ENCODE measurements at places on chromosomes 3 and 15.
A peak's percentile ranks its signal among the peaks of the same experiment; 100 is the strongest.

GRCh38 chr3:104933972-104934371 is 432.7 kb upstream of the ALCAM start:
- H3K27me3 ChIP-seq = no peaks in the 10 kb centered on the region
- no peak overlapping the region for H3K27ac ChIP-seq
- H3K4me3 ChIP-seq = no peak overlapping the region
- no peak for DNase-seq
- no peaks in the 10 kb centered on the region for H3K36me3 ChIP-seq
- no peaks in the 10 kb centered on the region for H3K4me1 ChIP-seq

- no peak overlapping the region for H3K27ac ChIP-seq
- no peaks in the 10 kb centered on the region for H3K4me1 ChIP-seq
- H3K36me3 ChIP-seq = no peaks in the 10 kb centered on the region
- no peak overlapping the region for H3K4me3 ChIP-seq
- no peaks in the 10 kb centered on the region for H3K27me3 ChIP-seq
- DNase-seq = no peak
These were observed 150.0 kb downstream of the MCTP2 start for GRCh38 chr15:94381384-94381783.

DNA sequence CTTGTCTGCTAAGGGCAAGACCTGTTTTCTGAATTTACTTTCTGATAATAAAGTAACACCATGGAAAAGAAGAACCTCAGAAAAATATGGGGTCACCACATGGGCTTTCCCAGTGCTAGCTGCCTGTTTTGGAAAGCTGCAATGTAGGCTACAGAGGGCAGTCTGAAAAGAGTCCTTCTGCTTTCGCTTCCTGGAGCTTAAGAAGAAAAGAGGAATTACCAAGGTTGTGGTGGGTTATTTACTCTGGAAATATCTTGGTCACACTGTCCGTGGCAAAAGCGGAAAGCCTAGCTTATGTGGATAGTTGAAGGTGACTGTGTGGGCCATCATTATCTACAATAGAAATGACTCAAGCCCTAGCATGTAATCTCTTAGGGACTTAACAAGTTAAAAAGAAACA is 31.7 kb upstream of the IP6K2 start:
- DNase-seq = no peak
- H3K27me3 ChIP-seq = no peaks in the 10 kb centered on the region
- H3K4me1 ChIP-seq = peaks cover 9% of the 10 kb centered on the region
- no peak overlapping the region for H3K27ac ChIP-seq

DNA sequence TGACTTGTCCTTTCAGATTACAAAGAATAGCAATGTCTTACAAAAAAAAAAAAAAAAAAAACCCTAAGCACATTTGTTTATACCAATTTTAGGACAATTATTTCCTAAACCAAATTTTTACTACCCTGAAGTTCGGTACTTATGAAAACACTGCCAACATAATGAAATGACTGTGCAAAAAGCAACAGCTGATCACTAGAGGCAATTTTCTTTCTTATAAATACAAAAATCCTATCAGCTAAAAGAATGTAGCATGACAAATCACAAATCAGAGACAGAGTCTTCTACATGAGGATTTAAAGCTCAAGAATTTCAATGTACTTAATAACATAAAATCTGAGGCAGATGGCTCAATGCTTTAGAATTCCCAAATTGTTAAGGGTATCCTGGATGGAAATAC is 191.8 kb downstream of the MAGI1 start:
- H3K27ac ChIP-seq = no peak overlapping the region
- no peaks in the 10 kb centered on the region for H3K4me1 ChIP-seq
- DNase-seq = no peak
- no peaks in the 10 kb centered on the region for H3K36me3 ChIP-seq

GRCh38 chr3:59436164-59436958 is 386.5 kb upstream of the CFAP20DC start:
- no peaks in the 10 kb centered on the region for H3K27me3 ChIP-seq
- DNase-seq = no peak
- no peaks in the 10 kb centered on the region for H3K4me1 ChIP-seq
- H3K27ac ChIP-seq = no peak overlapping the region

DNA sequence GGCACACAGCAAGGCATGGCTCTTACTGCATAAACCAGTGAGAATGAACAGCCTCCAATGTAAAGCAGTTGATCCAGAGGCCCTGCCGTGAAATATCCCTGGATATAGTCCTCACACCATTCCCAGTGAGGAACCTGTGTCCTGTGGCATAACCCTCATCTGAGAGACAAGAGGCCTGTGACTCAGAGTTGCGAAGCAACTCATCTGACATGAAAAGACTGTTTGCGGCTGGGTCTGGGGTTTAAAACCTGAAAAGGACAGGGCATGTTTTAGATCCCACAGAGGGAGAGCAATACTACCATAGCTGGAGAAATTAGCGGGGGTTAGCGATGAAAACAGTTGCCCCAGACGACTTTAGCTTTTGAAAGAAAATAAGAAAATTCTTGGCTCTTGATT is 165.3 kb upstream of the BHLHE40 start:
- no peak overlapping the region for H3K4me3 ChIP-seq
- H3K36me3 ChIP-seq = peaks cover 19% of the 10 kb centered on the region
- DNase-seq = no peak
- peaks cover 7% of the 10 kb centered on the region for H3K4me1 ChIP-seq

DNA sequence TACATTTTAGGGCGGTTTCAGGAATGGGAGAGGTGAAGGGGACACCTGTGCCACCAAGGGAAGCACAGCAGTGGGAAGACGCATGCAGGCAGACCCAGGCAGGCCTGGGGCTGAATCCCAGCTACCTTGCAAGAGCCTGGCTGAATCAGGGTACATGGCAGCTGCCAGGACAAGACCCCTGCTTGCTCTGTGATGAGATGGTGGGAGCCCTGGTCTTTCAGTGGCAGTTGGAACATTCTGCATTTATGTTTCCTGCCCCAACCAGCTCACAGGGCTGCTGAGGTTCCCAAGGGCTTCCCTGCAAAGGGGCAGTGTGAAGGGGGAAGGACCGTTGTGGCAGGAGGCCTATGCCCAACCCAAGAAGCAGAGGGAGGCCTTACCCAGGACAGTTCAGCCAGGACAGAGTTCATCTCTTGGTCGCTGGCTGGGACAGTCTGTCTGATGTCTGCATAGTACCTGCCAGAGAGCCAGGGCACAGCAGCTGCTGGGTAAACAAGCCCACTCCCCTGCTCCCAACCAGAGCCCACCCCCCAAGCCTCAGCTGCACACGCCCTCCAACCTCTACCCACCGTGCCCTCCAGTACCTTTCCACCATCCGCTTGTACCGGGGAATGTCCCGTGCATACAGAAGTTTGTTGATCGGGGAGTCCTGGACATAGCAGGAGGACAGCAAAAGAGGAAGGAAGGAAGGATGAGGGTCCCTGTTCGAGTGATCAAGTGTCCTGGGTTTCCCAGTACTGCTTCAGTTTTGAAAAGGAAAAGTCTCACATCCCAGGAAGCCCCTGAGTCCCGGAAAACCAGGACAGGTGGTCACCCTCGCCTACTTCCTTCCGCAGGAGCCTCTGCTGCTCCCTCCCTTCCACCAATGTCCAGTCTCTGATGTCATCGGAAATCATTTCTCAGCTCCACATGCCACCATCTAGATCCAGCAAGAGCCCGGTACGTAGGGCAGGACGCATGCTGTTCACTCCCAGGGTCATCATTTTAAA is 23.1 kb downstream of the PLXNB1 start:
- no peaks in the 10 kb centered on the region for H3K27me3 ChIP-seq
- H3K4me3 ChIP-seq = no peak overlapping the region
- peaks cover 79% of the 10 kb centered on the region for H3K36me3 ChIP-seq
- DNase-seq = peak; percentile 16
- no peaks in the 10 kb centered on the region for H3K4me1 ChIP-seq
- no peak overlapping the region for H3K27ac ChIP-seq

DNA sequence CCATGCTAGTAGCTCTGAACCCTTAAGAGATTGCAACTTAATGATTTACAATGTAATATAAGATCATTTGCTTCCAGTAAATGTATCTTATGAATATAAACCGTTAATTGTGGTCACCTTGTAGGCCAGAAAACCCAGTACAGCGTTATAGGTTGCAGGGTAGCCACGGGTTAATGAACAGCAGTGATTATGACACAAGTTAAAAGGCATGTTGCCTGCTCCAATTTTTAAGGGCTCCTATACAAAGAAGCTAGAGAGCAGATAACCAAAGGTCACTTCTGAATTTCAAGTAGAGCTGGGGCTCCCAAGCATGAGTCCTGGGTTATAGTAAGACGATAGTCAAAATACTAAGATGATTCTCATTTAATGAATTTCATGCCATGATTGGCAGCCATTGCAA is 13.5 kb downstream of the GUCA1C start:
- no peaks in the 10 kb centered on the region for H3K4me1 ChIP-seq
- DNase-seq = no peak
- no peaks in the 10 kb centered on the region for H3K36me3 ChIP-seq
- H3K27ac ChIP-seq = no peak overlapping the region
- no peaks in the 10 kb centered on the region for H3K27me3 ChIP-seq

DNA sequence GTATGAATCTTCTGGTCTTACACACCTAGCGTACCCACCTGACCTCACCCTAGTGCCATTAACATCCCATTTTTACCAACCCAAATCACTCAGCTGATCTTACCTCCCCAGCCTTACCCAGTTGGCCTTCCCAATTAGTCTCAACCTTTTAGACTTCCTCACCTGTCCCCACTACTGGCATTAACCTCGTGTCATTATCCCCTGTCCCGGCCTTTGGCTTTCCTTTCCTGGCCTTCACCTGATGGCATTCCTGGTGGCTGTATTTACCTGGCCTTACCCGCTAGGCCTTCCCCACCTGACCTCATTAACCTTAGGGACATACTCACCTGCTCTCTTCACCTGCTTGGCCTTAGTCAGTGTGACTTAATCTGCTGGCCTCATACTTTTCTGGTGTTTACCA is 104.1 kb downstream of the IL12A start:
- no peaks in the 10 kb centered on the region for H3K27me3 ChIP-seq
- H3K4me1 ChIP-seq = no peaks in the 10 kb centered on the region
- H3K36me3 ChIP-seq = no peaks in the 10 kb centered on the region

DNA sequence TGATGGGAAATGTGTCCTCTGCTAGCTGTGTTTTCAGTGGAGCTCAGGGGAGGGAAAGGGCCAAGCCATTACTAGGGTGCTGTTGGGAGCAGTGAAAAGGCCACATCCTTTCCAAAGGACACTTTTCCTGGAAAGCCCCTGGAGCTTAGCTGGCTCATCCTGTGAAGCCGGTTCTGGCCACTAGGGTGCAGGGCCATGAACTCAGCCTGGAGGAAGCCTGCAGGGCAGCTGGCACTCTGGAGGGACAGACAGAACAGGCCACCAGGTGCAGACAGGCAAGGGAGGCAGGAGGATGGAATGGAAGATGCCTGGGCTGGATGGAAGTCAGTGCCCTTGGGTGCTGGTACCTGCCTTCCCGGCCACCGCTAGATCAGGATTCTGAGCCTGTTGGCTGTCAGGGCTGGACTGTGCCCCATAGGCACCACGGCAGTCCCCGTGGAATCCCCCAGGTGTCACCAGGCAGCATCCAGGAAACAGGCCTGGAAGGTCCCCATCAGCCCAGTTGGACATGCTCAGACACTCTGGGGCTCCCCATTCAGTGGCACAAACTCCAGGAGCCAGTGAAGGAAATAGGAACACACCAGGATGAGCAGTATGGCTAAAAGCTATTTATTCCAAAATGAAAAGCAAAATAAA is 76.2 kb upstream of the C2CD4B start:
- no peak overlapping the region for H3K27ac ChIP-seq
- H3K27me3 ChIP-seq = no peaks in the 10 kb centered on the region
- no peaks in the 10 kb centered on the region for H3K36me3 ChIP-seq
- no peak overlapping the region for H3K4me3 ChIP-seq

- H3K27ac ChIP-seq = no peak overlapping the region
- DNase-seq = no peak
- H3K36me3 ChIP-seq = peaks cover 59% of the 10 kb centered on the region
- peaks cover 4% of the 10 kb centered on the region for H3K4me1 ChIP-seq
- no peaks in the 10 kb centered on the region for H3K27me3 ChIP-seq
- no peak overlapping the region for H3K4me3 ChIP-seq
These were observed 13.8 kb downstream of the PKM start for GRCh38 chr15:72217216-72217615.

GRCh38 chr15:64156652-64157331 is 5.3 kb downstream of the SNX22 start:
- no peak for DNase-seq
- peaks cover 13% of the 10 kb centered on the region for H3K27me3 ChIP-seq
- no peak overlapping the region for H3K27ac ChIP-seq
- H3K36me3 ChIP-seq = peaks cover 62% of the 10 kb centered on the region
- no peak overlapping the region for H3K4me3 ChIP-seq
- H3K4me1 ChIP-seq = peaks cover 52% of the 10 kb centered on the region

DNA sequence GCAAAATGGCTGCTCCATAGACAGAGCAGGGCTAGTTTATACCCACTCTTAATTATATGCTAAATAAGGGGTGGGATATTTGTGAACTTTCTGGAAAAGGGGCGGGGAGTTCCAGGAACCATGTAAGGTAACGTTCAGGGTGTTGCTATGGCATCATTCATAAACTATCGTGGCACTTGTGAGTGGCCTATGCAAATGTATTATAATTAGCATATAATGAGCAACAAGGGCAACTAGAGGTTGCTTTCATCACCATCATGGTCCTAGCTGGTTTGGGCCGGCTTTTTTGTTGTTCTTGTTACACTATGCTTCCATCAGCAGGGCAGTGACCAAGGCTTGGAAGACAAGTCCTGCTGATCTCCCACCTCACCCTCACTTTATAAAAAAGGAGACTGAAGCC is 43.2 kb upstream of the FGD5 start:
- no peak overlapping the region for H3K4me3 ChIP-seq
- H3K27ac ChIP-seq = no peak overlapping the region
- DNase-seq = no peak
- H3K36me3 ChIP-seq = no peaks in the 10 kb centered on the region

DNA sequence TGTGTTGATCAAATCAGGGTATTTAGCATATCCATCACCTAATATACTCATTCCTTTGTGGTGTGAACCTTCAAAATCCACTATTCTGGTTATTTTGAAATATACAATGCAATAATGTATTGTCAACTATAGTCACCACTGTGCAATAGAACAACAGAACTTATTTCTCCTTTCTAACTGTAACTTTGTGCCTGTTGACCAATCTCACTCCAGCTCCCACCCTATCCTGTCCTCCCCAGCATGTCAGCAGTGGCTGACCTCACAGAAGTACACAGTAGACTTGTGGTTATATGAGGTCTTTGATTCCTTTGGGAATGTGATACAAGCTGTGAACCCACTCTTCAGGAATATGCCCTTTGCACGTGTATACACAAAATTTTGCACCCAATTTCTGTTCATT is 64.2 kb downstream of the ECT2 start:
- H3K36me3 ChIP-seq = no peaks in the 10 kb centered on the region
- DNase-seq = no peak
- H3K4me1 ChIP-seq = no peaks in the 10 kb centered on the region
- no peak overlapping the region for H3K27ac ChIP-seq
- no peaks in the 10 kb centered on the region for H3K27me3 ChIP-seq

- H3K27ac ChIP-seq = no peak overlapping the region
- no peaks in the 10 kb centered on the region for H3K36me3 ChIP-seq
- H3K4me3 ChIP-seq = no peak overlapping the region
- H3K27me3 ChIP-seq = no peaks in the 10 kb centered on the region
These were observed 308.5 kb upstream of the PROK2 start for GRCh38 chr3:72093270-72093991.

- no peaks in the 10 kb centered on the region for H3K36me3 ChIP-seq
- DNase-seq = peak; percentile 28
- H3K27me3 ChIP-seq = no peaks in the 10 kb centered on the region
- H3K4me3 ChIP-seq = no peak overlapping the region
- no peaks in the 10 kb centered on the region for H3K4me1 ChIP-seq
- no peak overlapping the region for H3K27ac ChIP-seq
These were observed 54.1 kb upstream of the TAMM41 start for GRCh38 chr3:11900824-11901223.

- H3K4me3 ChIP-seq = no peak overlapping the region
- no peak overlapping the region for H3K27ac ChIP-seq
- no peaks in the 10 kb centered on the region for H3K4me1 ChIP-seq
- no peaks in the 10 kb centered on the region for H3K36me3 ChIP-seq
These were observed 1109.1 kb downstream of the OTOL1 start for GRCh38 chr3:162605651-162606204.

All from upper lobe of left lung (tissue), 6 donors.